NCI-H1694 treated with DMSO at 0.1 percent for 48 hours (cell line): ENCODE measurements at places on chromosomes 11 and 22.

GRCh38 chr11:64885367-64886286 lies 7.2 kb upstream of the EHD1 start:
- DNase-seq: peak; percentile 6

- DNase-seq: no peak
These were observed 3.5 kb upstream of the MRPL48 start for GRCh38 chr11:73784080-73784634.

- no peak for DNase-seq
These were observed 82.7 kb upstream of the LINC01488 start for GRCh38 chr11:69398529-69399492.

DNA sequence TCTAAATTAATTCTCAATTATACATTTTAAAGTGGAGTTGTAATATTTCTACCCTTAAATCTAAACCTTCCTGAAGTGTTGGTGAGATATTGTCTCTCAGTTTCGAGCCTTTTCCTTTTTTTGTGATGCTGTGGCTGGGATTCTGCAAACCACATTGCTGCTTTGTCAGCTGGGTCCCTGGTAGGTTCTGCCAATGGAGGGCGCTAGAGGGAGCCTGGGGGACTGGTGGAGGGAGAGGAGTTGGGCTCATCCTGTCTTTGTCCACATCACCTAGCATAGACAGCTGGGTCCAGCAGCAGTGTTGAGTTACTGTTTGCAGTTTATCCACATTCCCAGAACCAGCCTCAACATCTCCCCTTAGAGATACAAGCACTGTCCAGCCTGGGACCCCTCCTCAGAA lies 41.0 kb downstream of the TRAF6 start:
- no peak for DNase-seq

- DNase-seq: no peak
These were observed 725.0 kb downstream of the METTL15 start for GRCh38 chr11:28833169-28833568.

DNA sequence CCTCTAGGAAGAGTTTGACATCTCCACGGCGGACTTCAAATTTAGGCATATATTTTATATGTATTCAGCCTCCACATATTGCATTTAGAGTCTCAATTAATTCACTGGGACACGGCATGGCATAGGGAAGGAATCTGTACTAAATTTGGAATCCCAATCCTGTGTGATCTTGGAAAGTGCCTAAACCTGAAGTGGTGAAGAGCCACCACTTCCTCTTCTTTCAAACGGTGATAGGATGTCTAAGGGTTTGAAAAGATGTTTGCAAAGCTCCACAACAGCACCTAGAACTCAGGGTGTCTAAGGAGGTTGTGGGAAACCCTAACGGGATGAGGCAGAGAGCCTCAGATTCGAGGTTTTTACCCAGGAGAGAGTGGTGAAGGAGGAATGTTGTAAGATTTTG lies 1.0 kb upstream of the L3MBTL2 start:
- no peak for DNase-seq

- DNase-seq: no peak
These were observed 3.7 kb downstream of the SERPIND1 start for GRCh38 chr22:20777420-20778177.

DNA sequence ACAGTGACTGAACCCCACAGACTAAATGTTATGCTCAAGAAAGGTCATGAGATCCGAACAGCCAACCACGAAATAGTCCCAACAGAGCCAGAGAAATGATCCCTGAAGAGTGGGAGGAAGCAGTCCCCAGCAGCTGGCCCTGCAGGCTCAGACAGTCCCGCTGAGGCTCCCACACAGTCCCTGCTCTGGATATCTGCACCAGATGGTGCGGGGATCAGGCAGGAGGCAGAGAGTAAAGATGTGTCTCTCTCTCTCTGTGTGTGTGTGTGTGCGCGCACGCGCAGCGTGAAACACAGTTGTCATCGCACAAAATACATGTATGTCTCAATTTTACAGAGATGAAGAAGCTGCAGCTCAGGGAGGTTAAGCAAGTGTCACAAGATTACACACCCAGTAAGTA lies 27.9 kb downstream of the GUCY1A2 start:
- no peak for DNase-seq

- DNase-seq: no peak
These were observed at the start of gene PRSS23 for GRCh38 chr11:86800076-86800959. TSS of gene PRSS23 (plus strand) at chr11:86800542. CDS start at chr11:86807644, 7,102 bp downstream.

GRCh38 chr11:106311531-106312230 lies 234.2 kb downstream of the AASDHPPT start:
- DNase-seq: no peak

DNA sequence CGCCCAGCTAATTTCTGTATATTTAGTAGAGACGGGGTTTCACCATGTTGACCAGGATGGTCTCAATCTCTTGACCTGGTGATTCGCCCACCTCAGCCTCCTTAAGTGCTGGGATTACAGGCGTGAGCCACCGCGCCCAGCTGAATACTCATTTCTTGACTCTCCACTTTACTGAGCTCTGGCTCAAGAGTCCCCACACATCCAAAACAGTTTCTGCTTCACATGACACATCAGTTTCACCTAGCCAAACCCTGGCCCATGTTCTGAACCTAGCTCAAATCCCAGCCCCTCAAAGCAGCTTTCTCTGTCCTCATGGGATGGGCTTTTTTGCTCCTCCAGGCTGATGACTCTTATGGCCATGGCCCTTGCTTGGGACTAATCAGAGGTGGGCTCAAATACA lies 9.8 kb downstream of the HYOU1 start:
- no peak for DNase-seq

DNA sequence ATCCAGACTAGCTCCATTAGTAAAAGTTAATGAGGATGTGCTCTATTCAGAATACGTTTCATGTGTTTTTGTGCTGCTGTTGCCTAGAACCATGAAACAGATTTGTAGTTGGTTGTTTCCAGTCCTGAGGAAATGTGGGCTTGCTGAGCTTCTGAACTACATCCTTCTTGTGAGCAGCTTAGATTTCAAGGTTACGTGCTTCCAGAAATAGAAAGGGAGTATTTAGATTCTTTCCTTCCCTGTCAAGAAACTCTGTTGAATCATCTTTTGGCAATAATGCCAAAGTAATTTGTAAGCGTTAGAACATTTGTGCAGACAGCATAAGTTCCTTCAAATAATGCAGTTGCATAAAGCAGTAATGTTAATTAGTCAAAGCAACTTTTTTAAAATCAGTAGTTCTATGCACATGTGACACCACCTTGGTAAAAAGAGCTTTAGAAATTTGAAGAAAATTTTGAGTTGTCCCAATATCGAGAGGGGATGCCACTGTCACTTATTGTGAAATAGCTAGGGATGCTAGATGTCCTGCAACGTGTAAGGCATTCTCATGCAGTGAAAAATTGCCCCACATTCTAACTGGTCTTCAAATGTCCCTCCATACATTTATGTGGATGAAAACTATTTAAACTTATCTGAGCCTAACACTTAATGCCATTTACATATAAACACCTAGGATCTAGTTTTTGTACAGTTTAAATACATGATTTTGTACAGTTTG lies 169.6 kb downstream of the ETS1 start:
- DNase-seq: no peak

DNA sequence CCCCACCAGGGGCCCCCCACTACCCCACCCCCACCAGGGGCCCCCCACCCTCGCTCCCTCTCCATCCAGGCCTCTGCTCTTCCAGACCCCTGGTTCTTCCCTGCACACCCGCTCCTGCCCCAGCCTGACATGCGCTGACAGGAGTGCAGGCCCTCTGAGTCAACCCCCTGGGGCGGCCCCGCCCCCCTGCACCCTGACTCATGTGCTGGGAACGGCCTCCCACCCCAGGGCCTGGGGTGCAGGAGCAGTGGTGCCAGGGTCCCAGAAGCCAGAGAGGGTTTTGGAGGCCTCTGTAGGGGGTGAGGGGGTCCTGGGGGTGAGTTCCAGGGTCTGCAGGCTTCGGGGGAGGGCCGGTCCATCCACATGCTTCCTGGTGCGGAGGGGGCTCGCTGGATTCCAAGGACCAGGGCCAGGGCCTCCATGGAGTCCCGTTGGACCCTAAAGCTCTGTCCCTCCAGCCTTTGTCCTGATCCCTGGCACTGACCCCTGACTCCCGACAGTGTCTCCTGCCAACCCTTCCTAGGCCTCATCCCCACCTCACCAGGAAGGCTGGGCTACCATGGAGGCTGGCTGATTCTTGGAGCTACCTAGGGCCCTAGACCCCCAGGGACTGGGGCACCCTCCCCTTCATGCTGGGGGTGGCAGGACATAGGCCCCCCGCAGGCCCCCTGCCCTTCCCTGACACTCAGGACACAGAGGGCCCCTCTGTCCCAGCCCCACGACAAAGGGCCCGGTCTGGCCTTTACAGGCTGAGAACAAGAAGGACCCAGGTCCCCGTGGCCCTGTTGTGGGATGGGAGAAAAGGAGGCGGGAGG lies 583 bp upstream of the PKP3 start:
- DNase-seq: no peak

- no peak for DNase-seq
These were observed 1.1 kb upstream of the DDX6 start for GRCh38 chr11:118791961-118792569.

GRCh38 chr11:91902312-91902711 lies 322.3 kb upstream of the FAT3 start:
- DNase-seq: no peak

DNA sequence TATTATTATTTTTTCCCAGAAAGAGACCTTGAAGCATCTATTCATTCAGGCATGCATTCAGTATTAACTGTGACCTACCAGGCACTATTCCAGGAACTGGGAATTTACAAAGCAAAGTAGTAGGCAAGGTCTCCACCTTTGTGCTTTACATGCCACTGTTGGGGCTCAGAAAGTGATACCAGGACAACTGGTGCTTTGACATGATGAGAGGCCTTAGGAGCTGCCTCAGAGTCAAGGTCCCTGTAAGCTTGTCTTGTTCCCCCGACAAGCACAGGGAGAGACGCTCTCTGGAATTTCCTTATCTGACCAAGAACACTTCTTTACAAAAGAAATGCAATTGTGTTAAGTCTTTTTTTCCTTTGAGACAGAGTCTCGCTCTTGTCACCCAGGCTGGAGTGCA lies 2.3 kb upstream of the HMOX1 start:
- DNase-seq: no peak

DNA sequence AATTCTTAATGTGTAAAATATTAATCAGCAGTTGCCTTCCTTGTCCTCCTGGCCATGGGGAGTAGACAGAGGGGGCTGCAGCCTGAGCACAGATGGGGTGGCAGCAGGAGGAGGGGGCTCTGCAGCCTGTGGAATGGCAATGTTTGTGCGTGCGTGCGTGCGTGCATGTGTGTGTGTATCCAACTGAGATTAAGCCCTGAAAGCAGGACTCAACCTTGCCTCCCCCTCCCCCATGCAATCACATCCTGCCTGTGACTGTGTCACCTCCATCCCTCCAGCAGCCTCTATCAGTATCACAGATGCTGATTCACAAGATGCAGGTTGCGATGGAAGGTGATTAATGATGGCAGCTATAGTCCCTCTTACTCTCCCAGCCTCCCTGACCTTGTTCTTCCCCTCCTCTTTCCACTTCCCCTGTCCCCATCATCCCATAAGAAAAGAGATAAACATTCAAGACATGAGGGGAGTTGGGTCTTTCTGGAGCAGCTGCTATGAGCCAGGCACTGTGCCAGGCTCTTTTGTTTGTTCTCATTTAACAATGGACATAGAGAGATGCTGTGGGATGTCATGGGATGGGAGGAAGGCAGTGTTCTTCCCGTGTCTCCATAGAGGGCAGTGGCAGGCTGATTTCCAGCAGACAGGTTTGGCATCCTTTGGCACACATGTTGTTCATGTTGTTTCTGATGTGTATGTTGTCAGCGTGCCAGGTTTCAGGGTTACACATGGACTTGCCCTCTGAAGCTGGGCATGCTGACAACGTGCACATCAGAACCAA lies 43.8 kb upstream of the NECTIN1 start:
- peak; percentile 74 for DNase-seq

DNA sequence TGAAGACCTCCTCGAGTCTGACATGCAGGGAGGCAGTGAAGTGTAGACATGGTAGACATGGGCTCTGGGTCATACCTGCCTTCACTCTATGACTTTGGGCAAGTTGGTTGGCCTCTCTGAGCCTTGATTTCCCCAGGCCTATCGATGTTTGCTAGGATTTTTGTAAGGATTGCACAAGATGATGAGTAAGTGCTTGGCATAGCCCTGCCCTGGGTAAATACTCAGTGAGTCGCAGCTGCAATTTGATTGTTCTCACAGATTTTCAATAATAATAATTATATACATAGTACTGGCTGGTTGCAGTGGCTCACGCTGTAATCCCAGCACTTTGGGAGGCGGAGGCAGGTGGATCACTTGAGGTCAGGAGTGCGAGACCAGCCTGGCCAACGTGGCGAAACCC lies 18.1 kb downstream of the MCM5 start:
- DNase-seq: no peak

- no peak for DNase-seq
These were observed at the start of gene MORC2 for GRCh38 chr22:30968015-30968923. TSS of gene MORC2 (minus strand) at chr22:30968774. CDS start at chr22:30967889, 885 bp downstream.
